ENCODE measurements at places on chromosomes 16 and 17.

DNA sequence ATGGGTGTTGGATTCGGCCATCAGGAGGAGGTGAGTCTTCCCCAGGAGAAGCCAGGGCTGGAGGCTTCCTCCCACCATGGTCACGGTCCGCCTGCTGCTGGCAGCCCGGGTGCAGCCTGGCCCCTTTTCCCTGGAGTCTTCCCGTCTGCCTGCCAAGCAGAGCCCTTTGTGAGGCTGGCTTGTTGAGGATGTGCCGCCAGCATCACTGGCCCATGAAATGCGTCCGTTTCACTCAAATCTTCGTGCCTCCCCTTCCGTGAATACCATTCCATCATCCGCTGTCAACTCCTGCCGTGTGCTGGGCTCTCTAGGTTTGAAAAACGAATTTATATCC lies 9.6 kb downstream of the VPS4A start:
- no peak for DNase-seq

GRCh38 chr17:80431246-80432195 lies 16.6 kb downstream of the ENDOV start:
- no peak for DNase-seq

- DNase-seq = no peak
Observed at GRCh38 chr16:17780181-17780580, 309.4 kb upstream of the XYLT1 start.

GRCh38 chr17:33874617-33875060 lies 380.4 kb upstream of the CCL2 start:
- DNase-seq = no peak

All from fibroblast of skin of abdomen (primary cell).